Cardiac muscle cell (in vitro differentiated cells and primary cell): ENCODE measurements at places on chromosomes 1 and 21. TPM values are rescaled to one million over a fixed set of nuclear protein-coding genes. Genes with fewer than 3 reads are reported as not detected.
A peak's percentile ranks its signal among the peaks of the same experiment; 100 is the strongest.

DNA sequence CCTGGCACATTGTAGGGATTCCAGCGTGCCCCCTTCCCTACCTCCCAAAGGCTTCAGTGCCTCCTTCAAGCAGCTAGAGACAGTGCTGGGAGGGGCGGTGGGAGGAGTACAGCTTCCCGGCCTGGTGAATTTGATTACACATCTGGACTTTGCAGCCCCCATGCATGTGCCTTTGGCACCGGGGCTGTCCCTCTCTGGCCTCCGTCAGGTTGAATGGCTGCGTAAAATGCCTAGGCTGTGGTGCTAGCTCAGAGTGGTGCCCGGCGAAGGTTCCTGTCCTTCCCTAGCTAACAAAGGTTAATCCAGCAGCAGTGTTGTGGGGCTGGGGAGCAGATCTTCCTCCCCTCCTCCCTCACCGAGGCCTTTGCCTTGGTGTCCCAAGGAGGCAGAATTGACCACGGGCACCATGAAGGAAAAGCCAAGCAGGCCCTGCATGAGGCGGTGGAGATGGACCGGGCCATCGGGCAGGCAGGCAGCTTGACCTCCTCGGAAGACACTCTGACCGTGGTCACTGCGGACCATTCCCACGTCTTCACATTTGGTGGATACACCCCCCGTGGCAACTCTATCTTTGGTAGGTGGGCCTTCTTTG lies 66.2 kb downstream of the ALPL start:
- H3K27ac ChIP-seq = no peak overlapping the region
- H3K36me3 ChIP-seq = no peaks in the 10 kb centered on the region
- H3K4me1 ChIP-seq = peaks cover 9% of the 10 kb centered on the region
- DNase-seq = no peak
- no peak overlapping the region for H3K4me3 ChIP-seq

The UBXN11 gene
- total RNA-seq = 13.8 and 21.1 TPM in 2 replicates

DNA sequence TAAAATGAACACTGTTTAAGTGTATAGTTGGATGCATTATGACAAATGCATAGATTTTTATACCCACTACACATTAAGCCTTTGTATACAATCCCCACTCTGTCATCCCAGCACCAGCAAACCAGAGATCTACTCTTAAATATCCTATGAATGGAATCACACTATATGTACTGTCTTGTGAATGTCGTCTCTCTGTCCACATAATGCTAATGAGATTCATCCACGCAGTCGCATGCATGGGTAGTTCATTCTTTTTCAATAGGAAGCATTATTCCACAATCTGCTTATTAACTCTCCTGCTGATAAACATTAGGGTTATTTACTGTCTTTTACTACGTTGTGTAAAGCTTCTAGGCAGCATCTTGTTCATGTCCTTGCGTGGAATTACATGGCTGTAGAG lies 892.3 kb downstream of the LTN1 start:
- H3K27me3 ChIP-seq = no peaks in the 10 kb centered on the region
- no peak overlapping the region for H3K27ac ChIP-seq
- no peaks in the 10 kb centered on the region for H3K36me3 ChIP-seq
- DNase-seq = no peak

DNA sequence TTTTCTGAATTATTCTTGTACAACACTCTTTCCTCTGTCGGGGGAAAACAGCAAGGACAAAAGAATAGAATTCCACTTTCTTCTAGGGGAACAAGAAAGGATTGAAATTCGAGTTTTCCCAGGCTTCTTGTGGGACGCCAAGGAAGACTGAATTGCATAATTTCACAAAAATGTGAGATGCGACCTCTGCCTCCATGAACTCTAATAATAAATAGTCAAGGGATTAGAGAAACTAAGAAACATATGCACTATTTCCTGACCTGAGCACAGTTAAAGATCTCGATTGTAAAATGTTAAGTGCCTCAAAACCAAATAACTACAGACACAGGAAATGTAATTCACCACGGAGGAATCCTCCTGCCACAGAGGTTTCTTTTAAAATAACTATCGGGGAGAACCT lies 117.3 kb upstream of the MARK1 start:
- H3K4me1 ChIP-seq = peaks cover 11% of the 10 kb centered on the region
- H3K4me3 ChIP-seq = no peak overlapping the region
- H3K36me3 ChIP-seq = no peaks in the 10 kb centered on the region
- no peaks in the 10 kb centered on the region for H3K27me3 ChIP-seq
- no peak overlapping the region for H3K27ac ChIP-seq

DNA sequence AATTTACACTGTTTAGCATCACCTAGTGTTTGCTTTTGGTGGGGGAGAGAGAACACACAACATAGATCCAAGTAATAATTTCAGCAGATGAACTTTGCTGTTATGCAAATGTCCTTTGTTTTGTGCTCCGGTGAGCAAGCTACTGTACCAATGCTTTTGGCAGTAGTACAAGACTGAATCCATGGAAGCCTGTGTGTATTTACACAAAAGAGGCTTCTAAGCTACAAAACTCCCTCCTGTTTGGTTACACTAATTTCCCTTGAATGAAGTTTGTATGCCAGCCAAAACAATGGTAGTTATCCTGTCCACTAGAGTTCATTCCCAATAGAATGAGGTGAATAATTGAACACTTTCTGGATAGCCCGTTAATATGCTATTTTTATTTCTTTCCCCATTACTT lies 320.5 kb downstream of the KCTD3 start:
- no peaks in the 10 kb centered on the region for H3K36me3 ChIP-seq
- H3K4me3 ChIP-seq = no peak overlapping the region
- DNase-seq = no peak
- no peaks in the 10 kb centered on the region for H3K4me1 ChIP-seq

The KRTAP7-1 gene
- total RNA-seq = not detected in 2 replicates

DNA sequence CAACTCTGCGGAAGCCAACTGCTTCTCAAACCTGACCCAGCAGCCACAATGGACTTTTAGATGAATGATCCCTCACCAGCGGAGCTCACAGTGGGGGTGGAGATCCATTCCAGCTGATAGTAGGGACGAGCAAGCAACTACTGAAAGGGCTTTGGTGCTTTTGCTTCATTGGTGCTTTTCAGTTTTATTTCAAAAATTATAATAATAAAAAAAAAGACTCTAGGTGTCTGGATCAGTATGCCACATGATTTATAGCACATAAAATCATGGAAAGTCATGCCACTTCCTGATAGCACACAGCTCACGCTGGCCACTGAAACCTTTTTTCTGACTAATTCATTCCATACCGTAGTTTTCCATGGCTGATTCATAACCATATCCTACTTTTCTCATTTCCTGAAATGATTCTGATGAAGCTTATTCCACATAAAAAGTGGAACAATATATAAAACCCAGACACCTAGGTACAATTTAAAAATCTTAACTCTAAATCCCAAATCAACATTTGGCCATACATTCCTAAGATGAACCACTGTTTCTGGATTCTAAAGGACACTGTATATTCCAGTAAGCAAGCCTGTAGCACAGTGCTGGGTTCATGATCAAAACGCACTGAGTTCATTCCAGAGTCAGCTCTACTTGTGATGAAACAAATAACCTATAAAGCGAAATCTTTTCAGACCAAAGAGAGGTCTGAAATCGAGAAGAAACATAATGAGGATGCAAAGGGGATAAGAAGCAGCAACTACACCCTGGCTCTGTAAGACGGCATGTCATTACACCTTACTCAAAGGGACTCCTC lies 41.3 kb upstream of the KCNE1 start:
- H3K4me1 ChIP-seq = no peaks in the 10 kb centered on the region
- no peak overlapping the region for H3K4me3 ChIP-seq
- no peaks in the 10 kb centered on the region for H3K36me3 ChIP-seq
- H3K27me3 ChIP-seq = no peaks in the 10 kb centered on the region
- DNase-seq = peak; percentile 75

GRCh38 chr1:73800376-73800775 lies 397.6 kb downstream of the LRRIQ3 start:
- no peaks in the 10 kb centered on the region for H3K27me3 ChIP-seq
- no peak overlapping the region for H3K4me3 ChIP-seq
- H3K27ac ChIP-seq = no peak overlapping the region
- no peaks in the 10 kb centered on the region for H3K36me3 ChIP-seq

The FAM78B gene
- 0.06 and 0.32 TPM in 2 replicates for total RNA-seq

GRCh38 chr1:187617776-187618175 lies 789.0 kb downstream of the PLA2G4A start:
- H3K27me3 ChIP-seq = no peaks in the 10 kb centered on the region
- H3K4me3 ChIP-seq = no peak overlapping the region
- no peak for DNase-seq
- no peak overlapping the region for H3K27ac ChIP-seq

DNA sequence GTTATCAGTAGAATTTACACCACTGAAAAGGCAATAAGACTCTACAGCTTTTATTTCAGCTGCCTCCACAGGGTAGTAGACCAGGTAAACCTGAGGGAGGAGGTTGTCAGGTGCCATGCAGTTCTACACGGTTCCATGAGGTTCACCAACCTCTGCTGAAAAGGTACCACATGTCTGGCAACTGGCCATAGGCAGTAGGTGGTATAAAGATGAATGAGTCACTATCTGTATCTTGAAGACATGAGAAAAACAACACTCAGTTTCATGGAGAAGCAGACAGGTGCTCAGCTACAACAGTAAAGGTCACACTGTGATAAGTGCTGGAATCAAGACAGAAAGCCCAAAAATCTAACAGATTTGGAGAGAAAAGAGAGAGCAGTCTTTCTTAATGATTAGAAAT lies 145.4 kb downstream of the PTGER3 start:
- H3K4me1 ChIP-seq = peaks cover 4% of the 10 kb centered on the region
- no peak overlapping the region for H3K27ac ChIP-seq
- no peak for DNase-seq
- no peaks in the 10 kb centered on the region for H3K27me3 ChIP-seq
- no peaks in the 10 kb centered on the region for H3K36me3 ChIP-seq

The DTL gene
- 13.6 and 19.4 TPM in 2 replicates for total RNA-seq

The LYPD8 gene
- not detected in 2 replicates for total RNA-seq

DNA sequence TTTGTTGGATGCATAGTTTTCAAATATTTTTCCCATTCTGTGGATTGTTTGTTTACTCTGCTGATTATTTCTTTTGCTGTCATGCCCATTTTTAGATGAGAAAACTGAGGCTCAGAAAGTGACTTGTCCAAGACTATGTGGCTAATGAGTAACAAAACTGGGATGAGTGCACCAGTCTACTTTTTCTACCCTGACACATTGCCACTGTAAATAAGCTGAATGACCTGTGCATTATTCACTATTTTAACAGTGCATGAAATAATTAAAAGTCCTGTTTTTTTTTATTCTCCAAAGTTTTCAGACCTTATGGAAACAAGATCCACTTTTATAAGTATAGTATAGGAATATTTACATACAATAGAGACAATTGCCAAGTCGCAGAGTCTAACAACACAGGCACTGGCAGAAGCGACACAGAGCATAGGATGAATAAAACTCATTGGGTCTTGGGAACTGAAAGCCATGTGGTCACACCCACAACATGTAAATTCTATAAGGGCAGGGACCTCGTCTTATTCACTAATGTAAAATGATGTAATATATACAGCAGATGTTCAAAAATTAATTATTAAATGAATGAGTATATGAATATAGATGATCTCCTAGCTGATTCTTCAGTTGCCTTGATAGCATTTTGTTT lies 45.2 kb downstream of the HLX start:
- no peaks in the 10 kb centered on the region for H3K36me3 ChIP-seq
- no peak for DNase-seq
- H3K4me3 ChIP-seq = no peak overlapping the region
- H3K27ac ChIP-seq = no peak overlapping the region
- H3K27me3 ChIP-seq = no peaks in the 10 kb centered on the region
- no peaks in the 10 kb centered on the region for H3K4me1 ChIP-seq

The SFN gene
- 0.15 and 0.25 TPM in 2 replicates for total RNA-seq

The MIB2 gene
- total RNA-seq = 191 and 248 TPM in 2 replicates

The PRDM16 gene
- 27.6 and 55.8 TPM in 2 replicates for total RNA-seq

- peaks cover 4% of the 10 kb centered on the region for H3K27me3 ChIP-seq
- H3K27ac ChIP-seq = no peak overlapping the region
- no peak overlapping the region for H3K4me3 ChIP-seq
- no peaks in the 10 kb centered on the region for H3K36me3 ChIP-seq
- DNase-seq = peak; percentile 50
- peaks cover 10% of the 10 kb centered on the region for H3K4me1 ChIP-seq
These were observed 39.9 kb downstream of the SERBP1 start for GRCh38 chr1:67390041-67390887.

GRCh38 chr1:208455821-208456220 lies 211.6 kb upstream of the PLXNA2 start:
- no peaks in the 10 kb centered on the region for H3K4me1 ChIP-seq
- H3K4me3 ChIP-seq = no peak overlapping the region
- DNase-seq = no peak

GRCh38 chr1:207240325-207241101 lies 81.0 kb upstream of the CD55 start:
- H3K4me1 ChIP-seq = no peaks in the 10 kb centered on the region
- H3K27me3 ChIP-seq = no peaks in the 10 kb centered on the region
- no peak overlapping the region for H3K27ac ChIP-seq
- no peak for DNase-seq
- H3K4me3 ChIP-seq = no peak overlapping the region

GRCh38 chr21:17388226-17388625 lies 124.6 kb upstream of the CXADR start:
- no peaks in the 10 kb centered on the region for H3K36me3 ChIP-seq
- H3K27ac ChIP-seq = no peak overlapping the region
- H3K4me3 ChIP-seq = no peak overlapping the region
- H3K27me3 ChIP-seq = no peaks in the 10 kb centered on the region

DNA sequence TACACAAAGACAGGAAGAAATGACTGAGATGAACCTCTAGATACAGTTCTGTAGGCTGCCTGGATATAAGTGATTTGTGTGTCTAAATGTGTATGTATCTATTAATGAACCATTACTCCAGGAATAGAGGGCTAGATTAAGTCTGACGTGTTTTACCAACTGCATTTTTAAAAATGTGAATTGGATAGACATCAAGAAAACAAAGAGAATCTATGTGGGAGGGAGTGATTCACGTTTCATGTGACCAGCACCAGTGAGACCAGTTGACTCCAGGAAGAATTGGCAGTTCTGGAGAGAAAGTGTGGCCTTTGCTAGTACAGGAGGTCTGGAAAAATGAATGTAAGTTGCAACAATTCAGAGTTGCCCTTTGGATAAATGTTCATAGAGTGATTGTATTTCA lies 53.4 kb upstream of the RGS21 start:
- no peak overlapping the region for H3K4me3 ChIP-seq
- no peaks in the 10 kb centered on the region for H3K4me1 ChIP-seq
- no peaks in the 10 kb centered on the region for H3K27me3 ChIP-seq
- H3K36me3 ChIP-seq = no peaks in the 10 kb centered on the region
- no peak overlapping the region for H3K27ac ChIP-seq

DNA sequence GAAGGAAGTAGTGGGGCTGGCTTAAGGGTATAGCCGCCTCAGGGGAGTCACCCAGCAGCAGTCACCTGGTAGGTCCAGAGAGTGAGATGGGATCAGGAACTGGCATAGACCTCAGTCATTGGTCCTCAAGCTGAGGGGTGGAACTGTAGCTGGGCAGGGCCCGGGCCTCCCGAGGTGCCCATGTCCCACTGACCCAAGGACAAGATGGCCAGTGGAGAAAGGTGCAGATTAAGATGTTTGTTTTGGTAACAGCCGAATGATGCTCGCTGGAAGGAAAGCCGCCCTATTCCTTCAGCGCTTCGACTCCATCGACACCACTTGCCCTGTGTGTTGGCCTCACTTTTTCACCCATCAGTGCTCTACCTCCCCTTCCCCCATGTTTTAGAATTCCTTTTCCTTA lies 16.4 kb downstream of the COL9A2 start:
- no peak overlapping the region for H3K27ac ChIP-seq
- H3K27me3 ChIP-seq = no peaks in the 10 kb centered on the region
- H3K4me3 ChIP-seq = no peak overlapping the region
- DNase-seq = no peak
- H3K4me1 ChIP-seq = no peaks in the 10 kb centered on the region

The CCDC30 gene
- 1.8 and 3.2 TPM in 2 replicates for total RNA-seq

The PLA2G2D gene
- total RNA-seq = not detected in 2 replicates

The KIRREL1 gene
- total RNA-seq = 24.8 and 33.2 TPM in 2 replicates
